Stimulated activated CD8-positive, alpha-beta memory T cell treated with anti-CD3 and anti-CD28 coated beads, Interleukin-7, amount 100 ng/mL, for 1 hour (primary cell): ENCODE measurements at places on chromosomes 13 and 19.

- no peak for DNase-seq
These were observed 352.7 kb upstream of the SGCG start for GRCh38 chr13:22828081-22828480.

DNA sequence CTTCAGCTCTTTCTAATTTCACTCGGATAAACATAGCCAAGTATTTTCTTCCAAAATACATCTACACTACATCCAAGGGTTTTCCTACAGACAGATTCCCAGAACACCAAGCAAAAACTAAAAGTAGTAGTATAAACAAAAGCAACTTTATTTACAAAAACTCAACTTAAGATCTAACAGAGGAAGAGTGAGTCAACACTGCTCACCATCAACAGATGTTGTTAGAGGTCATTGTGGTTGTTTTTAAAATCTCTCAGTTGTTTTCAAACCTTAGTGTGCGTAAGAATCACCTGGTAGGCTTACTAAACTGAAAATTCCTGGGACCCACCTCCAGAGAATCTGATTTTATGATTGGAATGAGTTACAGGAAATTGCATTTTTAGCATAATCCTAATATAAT is 631.7 kb upstream of the SGCG start:
- DNase-seq = no peak

GRCh38 chr19:41352609-41353465 is 885 bp downstream of the TGFB1 start:
- DNase-seq = peak; percentile 61

- DNase-seq = no peak
These were observed 21.7 kb downstream of the PRKCSH start for GRCh38 chr19:11457115-11457514.

- no peak for DNase-seq
These were observed 9.0 kb downstream of the ZNF808 start for GRCh38 chr19:52536448-52536800.

DNA sequence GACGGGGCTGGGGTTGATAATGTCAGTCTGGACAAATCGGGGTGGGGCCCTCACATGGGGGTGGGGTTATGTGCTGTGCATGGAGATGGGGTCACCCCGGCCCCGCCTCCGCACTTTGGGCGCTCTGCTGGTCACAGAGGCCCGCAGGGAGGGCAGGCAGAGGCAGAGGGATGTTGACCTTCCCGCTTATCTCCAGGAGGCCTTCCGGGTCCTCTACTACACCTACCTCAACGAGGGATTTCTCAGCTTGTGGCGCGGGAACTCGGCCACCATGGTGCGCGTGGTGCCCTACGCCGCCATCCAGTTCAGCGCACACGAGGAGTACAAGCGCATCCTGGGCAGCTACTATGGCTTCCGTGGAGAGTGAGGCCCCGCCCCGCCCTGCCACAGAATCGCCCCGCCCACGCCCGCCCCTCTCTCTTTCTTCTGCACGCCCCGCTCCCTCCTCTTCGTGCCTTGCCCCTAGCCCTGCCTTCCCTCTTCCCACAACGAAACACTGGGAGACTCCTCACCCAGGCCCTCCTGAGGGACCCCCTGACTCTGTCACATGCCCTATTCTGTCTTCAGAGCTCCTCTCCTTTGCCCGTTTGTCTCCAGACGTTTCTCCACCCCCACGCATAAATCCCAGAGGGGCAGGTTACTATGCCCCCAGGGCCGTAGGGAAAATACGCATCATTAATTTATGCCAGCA is 32.8 kb downstream of the TMEM161A start:
- no peak for DNase-seq

GRCh38 chr19:30719189-30719998 is 347.2 kb downstream of the ZNF536 start:
- no peak for DNase-seq

- no peak for DNase-seq
These were observed 183.2 kb downstream of the NDFIP2 start for GRCh38 chr13:79663977-79664636.

GRCh38 chr19:32396046-32396652 is 9.4 kb upstream of the DPY19L3 start:
- DNase-seq = no peak

DNA sequence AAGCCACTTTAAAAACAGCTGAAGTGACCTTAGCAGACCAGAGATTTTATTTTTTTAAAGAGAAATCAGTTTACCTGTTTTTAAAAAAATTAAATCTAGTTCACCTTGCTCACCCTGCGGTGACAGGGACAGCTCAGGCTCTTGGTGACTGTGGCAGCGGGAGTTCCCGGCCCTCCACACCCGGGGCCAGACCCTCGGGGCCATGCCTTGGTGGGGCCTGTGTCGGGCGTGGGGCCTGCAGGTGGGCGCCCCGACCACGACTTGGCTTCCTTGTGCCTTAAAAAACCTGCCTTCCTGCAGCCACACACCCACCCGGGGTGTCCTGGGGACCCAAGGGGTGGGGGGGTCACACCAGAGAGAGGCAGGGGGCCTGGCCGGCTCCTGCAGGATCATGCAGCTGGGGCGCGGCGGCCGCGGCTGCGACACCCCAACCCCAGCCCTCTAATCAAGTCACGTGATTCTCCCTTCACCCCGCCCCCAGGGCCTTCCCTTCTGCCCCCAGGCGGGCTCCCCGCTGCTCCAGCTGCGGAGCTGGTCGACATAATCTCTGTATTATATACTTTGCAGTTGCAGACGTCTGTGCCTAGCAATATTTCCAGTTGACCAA is 10.8 kb downstream of the PLPPR3 start:
- no peak for DNase-seq

GRCh38 chr19:12778017-12778904 is 2.9 kb upstream of the HOOK2 start:
- DNase-seq = peak; percentile 4

- no peak for DNase-seq
These were observed 172.0 kb downstream of the TEX29 start for GRCh38 chr13:111492341-111492950.

GRCh38 chr13:100657881-100658315 is 16.7 kb downstream of the TMTC4 start:
- no peak for DNase-seq

GRCh38 chr13:93307136-93307535 is 80.5 kb downstream of the GPC6 start:
- no peak for DNase-seq

- DNase-seq = no peak
These were observed 74.4 kb downstream of the LHFPL6 start for GRCh38 chr13:39528661-39528980.

- DNase-seq = no peak
These were observed 3.6 kb upstream of the GNG8 start for GRCh38 chr19:46639358-46640182.

DNA sequence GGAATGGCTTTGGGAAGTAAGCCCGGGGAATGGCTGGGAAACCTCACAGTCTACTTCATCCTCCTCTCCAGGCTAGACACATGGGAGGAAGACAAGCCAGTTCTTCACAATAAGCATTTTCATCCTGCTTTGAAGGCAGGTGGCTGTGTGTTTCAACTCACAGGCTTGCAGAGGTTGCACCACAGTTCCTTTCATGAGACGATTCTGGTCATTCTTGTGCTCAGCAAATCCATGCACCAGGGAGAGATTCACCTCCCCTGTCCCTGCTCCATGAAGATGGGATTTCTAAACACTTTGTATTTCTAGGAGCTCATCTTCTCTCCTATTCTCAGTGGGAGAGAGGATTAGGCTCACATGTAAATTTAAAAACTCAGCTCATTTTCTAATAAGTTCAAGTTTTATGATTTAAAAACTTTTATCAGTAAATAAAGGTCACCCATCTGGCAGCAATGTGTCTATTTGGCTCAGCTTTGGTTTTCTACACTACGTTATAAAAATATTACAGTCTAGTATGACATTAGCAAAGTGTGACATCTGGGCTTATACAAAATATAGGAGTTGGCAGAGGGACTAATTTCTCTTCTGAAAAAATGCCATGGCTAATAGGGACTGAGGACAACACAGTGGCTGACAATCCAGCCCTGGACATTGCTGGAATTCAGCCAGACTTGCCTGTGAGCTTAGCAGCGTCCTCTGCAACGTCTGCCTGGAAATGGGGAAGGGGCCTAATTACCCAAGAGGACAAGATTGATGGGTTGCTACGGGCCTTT is 283.2 kb upstream of the SLC10A2 start:
- DNase-seq = no peak

- DNase-seq = no peak
These were observed 47.5 kb downstream of the TRPM4 start for GRCh38 chr19:49205114-49205513.

- DNase-seq = no peak
These were observed 11.2 kb upstream of the F2RL3 start for GRCh38 chr19:16877581-16877980.

DNA sequence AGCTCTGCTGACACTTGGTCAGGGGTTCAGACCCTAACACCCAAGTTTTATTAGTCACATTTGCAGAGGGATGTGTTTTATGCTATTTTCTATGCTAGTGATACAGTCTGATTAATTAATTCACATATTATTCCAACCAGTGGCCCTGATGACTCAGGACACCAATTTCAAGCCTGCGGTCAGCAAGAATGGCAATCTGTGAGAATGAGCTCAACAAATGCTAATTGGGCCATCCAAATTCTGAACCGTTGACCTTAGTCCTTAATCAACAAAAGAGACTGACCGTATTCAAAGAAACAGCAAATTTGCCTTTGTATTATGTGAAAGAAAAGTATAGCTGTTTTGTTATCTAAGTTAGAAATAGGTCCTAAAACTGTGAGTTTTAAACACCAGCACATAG is 9.6 kb upstream of the KL start:
- no peak for DNase-seq

DNA sequence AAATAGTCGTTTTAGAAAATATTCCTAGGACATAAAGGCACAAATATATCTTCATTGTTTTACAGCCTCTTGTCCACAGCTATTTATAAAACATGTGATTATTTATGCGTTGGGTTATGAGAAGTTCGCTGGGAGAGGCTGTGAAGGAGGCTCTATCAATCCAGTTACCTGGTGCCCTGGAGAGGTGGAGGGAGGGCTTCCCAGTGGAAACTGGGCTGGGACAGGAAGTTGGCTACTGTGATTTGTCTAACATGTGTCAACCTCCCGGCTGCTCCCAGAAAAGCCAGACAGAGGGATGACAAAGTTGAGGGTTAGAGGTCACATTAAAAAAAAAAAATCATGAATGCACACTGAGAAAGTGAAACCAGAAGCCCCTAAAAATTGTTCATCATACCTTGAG is 346.5 kb downstream of the ZNF536 start:
- no peak for DNase-seq

DNA sequence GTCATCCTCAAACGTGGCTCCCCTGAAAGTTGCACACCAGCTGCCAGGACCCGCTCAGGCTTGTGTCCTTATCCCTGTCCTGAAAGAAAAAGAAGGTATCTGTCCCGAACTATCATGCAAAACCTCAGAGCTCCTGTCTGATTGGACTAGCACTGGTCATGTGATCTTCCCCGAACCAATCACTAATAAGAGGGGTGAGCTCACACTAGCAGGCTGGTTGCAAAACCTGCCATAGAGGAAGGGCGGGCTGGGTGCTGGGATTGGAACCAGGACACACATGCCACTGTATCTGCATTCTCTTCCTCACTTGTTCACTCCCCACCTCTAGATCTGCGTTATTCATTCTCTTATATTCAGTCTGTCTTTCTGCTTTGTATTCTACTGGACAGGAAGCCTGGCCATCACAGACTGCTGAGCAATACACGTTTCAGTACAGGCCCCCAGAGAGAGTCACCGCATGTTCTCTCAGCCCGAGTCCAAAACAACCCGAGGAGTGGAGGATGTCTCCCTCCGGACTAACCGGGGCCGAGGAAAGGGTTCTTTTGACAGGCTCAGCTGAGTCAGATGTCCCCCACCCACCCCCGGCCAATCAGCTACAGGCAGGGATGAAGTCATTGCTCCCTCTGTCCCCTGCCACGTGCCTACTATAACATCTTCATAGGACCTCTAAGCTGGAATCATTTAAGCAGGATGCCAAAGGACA is 97.7 kb downstream of the SIPA1L3 start:
- DNase-seq = no peak

- DNase-seq = no peak
These were observed 51.5 kb upstream of the ZNF728 start for GRCh38 chr19:23054456-23054855.

DNA sequence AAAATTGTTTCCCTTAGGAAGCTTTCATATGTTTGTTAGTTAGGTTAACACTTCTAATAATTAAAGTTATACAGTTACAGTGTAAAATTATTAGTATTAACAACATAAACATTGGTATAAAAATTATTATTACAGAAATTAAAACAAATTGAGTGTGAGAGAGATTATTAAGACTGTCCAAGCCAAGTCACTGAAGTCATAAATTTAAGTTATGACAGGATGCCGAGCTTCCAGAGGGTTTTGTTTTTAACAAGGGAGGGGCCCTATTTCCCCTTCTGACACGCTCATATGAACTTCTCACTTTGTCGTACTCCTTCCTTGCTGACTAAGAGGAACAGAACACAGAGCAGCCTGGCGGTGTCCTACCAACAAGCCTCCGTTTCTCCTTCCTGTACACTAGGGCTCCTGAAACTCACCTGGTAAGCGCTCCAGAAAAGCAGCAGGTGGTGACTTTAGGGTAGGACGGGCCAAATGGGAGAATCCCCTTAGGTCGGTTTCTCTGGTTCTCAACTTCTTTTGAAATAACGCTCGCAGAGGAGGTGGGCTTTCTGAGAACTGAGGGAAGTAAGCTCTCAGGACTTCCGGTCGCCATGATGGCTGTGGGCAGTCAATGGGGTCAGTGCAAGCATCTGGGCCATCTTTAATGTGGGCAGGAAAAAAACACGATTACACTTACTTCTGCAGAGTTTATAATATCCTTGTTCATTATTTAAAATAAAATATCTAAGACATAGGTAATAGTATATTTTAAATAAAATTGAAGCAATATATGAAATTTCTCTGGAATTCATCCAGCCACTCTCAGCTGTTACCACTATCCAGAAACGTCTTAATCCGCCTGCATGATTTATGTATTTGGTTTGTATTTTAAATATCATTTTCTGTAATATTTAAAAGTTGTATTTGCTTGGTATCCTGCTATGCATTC is at the start of gene CARD8:
Gene CARD8 (minus strand): TSS at position 537 of the 928 bp plus-strand sequence. CDS start 14,892 bp downstream, outside the sequence.
- peak; percentile 56 for DNase-seq

GRCh38 chr13:30043631-30043925 is 193.2 kb upstream of the UBL3 start:
- DNase-seq = no peak

- no peak for DNase-seq
These were observed at the start of gene ETFB for GRCh38 chr19:51365965-51366388. Gene ETFB, minus strand, starts transcription at chr19:51366388. Its CDS starts 62 bp downstream, at chr19:51366326.

GRCh38 chr13:112231451-112232083 is 144.6 kb upstream of the SPACA7 start:
- DNase-seq = no peak

DNA sequence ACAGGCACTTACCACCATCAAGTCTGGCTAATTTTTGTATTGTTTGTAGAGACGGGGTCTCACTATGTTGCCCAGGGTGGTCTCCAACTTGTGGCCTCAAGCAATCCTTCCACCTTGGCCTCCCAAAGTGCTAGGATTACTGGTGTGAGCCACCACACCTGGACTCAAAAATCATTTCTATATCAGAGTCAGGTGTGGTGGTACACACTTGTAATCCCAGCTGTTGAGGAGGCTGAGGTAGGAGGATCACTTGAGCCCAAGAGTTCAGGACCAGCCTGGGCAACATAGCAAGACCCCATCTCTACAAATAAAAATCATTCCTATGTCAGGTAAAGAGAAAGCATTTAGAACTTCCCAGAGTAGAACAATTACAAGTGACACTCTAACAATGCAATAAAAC is 48.4 kb downstream of the MYO9B start:
- DNase-seq = no peak
